ENCODE measurements at places on chromosomes 4 and X. TPM values are rescaled to one million over a fixed set of nuclear protein-coding genes. Genes with fewer than 3 reads are reported as not detected.
A peak's percentile ranks its signal among the peaks of the same experiment; 100 is the strongest.

DNA sequence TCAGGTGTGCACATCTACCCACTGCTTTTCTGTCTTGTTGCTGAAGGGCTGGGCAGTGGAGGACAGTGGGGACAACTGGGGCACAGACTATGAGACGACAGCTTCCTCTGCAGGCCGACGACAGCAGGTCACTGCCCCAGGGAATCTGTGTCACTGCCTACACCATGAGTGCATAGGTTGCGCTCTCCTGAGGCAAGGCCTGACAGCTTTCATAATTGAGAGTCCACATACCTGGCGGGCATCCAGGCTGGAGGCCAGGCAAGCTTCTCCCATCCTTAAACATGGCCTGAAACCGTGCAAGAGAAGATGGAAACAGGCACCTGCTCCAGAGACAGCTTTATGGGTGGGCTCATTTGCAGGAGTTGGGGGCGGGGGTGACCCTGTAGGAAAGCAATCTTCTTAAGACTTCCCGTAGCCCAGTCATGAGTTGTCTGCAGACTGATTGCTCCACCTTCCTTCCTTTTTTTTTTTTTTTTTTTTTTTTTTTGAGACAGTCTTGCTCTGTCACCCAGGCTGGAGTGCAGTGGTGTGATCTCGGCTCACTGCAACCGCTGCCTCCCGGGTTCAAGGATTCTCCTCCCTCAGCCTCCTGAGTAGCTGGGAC, 2.9 kb downstream of the ANOS1 start:
- DNase-seq = no peak

DNA sequence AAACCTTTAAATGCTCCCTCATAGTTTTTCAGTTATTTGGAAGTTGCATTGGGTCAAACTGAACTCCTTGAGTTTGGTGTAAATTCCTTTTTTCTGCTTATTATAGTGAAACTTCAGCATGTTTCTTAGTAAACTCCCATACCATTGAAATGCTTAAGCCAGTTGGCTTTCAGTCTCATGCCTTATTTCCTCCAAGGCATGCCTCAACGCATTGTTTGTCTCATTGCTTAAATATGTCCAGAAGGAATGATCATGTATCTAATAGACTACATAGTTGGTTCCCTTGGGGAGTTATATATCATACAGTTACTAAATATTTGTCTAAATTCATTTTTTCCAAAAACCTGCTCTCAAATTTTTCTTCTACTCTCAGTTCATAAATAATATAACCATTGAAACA, 114.0 kb downstream of the STOX2 start:
- DNase-seq = no peak

DNA sequence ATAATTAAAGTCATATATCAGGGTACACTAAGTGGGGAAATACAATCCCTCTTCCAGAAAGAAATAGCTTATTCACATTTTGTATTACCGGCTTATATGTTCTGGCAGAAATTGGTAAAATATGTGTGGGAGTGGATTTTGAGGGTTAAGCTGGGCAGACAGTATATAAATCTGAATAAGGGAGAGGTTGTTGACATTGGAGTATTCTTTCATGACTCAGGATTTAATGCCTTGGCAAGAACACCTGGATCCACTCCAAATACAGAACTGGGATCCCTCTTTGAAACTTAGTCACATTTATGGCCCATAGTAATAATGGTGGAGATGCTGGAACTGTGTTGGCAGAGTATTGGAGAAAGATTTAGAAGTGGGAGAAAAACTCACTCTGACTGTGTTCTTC, 54.3 kb upstream of the TET2 start:
- DNase-seq = no peak

DNA sequence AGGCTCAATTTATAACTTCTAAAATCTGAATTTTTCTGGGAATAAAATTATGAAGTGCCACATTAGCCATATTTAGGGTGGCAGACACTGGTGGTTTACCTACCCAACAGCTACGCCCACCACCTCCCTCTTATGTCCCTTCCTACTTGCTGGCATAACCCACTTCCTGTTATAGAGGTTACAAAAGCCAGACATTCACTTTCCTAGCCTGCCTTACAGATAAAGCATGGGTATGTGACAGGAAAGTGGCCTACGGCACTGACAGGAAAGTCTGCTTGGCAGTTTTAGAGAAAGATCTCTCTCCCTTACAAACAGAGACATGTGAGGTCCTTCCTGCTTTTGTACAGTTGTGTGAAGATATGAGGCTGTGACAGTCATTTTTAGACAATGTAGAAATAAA, 12.4 kb downstream of the DDX53 start:
- DNase-seq = no peak

GRCh38 chrX:107421337-107421861, 28.1 kb upstream of the FRMPD3 start:
- DNase-seq = no peak

DNA sequence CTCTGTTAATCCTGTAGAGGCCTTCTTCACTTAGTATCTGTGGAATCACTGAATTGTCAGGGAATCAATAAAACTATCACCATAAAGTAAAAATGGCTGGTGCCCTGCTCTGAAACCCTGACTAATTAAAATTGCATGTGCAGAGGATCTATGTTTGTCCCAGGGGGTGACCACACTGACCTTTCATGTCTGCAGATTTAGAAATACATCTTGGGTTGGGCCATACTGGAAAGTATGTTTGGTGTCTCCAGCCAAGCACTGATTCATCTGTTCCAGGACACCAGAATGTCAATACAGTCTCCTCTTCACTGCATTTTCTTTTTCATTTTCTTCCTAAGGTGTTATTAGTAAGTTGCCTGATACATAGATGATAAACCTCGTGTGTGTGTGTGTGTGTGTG, 490.9 kb upstream of the INTU start:
- no peak for DNase-seq

DNA sequence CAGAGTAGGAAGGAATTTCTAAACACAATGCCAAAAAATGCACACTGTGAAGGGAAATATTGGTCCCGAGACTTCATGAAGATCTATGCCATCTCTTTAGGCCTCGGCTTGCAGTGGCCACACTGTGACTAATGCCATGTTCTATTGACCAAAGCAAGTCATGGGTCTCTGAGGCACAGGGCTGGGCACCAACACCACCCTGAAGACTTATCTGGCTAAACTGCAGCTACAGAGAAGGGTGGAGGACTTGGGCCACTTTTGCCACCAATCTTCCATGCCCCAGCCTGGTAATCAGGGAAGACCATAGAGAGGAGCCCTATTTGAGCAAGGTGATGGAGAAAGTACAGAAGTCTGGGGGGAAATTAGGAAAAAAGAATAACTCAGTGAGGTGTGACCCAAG, 42.1 kb downstream of the HMX1 start:
- no peak for DNase-seq

- DNase-seq = no peak
These were observed 183.6 kb downstream of the ENOX2 start for GRCh38 chrX:130719413-130719812.

- DNase-seq = no peak
These were observed 2.7 kb downstream of the GASK1B start for GRCh38 chr4:158169931-158170690.

- DNase-seq = no peak
These were observed 30.4 kb downstream of the CLDN22 start for GRCh38 chr4:183289688-183290087.

GRCh38 chr4:89434364-89434988, 126.9 kb upstream of the GPRIN3 start:
- DNase-seq = no peak

GRCh38 chr4:102339018-102339417, 6.3 kb downstream of the SLC39A8 start:
- DNase-seq = no peak

DNA sequence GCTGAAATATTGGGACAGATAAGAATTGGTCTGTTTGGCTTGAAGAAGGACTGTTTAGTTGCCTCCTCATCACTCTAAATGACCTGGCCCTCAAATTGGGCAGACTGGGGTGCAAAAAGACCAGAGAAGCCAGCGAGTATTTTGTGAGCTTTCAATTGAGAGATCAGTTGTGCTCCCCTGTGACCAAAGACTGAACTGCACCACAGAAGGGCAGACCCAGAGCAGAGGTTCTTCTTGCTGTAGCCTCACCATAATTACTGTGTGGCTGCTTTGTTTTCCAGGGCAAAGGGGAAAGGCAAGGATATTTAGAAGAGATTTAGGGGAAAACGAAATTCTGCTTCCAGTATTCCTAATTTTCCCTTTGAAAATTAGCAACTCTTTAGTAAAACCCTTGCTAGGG, 104.0 kb upstream of the MBNL3 start:
- no peak for DNase-seq

DNA sequence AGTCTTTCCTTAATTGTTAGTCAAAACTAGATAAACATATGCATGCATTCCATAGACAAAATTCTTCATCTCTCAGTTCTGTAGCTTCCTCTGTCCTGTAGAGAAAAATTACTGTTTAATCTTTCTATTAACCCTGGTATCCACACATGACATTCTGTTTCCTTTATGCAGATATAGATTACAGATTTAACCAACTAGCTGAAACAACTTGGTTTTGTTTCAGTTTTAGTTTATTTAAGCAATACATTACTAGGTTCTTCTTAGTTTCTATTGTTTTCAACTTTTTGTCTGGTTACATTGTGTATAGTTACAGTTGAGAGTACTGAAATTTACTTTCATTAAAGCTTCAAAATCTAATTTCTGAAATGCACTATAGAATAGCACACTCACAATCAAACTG, 933.9 kb upstream of the EPHA5 start:
- DNase-seq = no peak

DNA sequence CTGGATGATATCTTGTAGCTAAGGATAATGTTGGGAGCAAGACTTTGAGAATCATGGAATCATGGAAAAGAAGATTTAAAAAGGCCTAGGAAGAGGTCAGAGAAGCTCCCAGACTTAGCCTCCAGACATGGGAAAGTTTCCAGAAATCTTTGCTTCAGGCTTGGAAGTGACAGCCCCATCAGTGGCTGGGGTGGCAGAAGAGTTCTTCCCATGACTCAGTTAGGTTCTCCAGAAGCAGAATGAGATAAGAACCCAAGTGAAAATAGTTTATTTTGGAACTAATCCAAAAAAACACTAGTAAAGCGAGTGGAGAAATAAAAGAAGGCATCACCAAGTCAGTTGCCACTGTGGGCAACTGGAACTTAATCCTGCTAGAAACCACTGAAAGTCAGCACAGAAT, 506.9 kb downstream of the MID1IP1 start:
- DNase-seq = no peak

DNA sequence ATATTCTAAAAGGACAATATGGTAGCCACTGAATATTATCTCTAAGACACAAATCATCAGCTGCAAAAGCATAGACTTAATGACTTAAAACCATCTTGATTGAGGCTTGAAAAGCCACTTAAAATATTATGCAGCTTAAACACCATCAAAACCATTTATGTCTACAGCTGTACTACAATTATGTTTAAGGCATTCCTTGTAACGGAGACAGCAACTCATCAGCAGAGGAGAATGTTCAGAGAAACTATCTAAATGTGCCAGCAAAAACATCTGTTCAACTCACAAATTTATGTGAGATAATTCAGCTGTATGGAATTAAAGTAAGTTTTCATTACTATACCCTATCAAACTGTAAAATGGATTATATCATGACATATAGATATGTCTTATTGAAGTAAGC, 147.9 kb upstream of the CTSO start:
- no peak for DNase-seq

DNA sequence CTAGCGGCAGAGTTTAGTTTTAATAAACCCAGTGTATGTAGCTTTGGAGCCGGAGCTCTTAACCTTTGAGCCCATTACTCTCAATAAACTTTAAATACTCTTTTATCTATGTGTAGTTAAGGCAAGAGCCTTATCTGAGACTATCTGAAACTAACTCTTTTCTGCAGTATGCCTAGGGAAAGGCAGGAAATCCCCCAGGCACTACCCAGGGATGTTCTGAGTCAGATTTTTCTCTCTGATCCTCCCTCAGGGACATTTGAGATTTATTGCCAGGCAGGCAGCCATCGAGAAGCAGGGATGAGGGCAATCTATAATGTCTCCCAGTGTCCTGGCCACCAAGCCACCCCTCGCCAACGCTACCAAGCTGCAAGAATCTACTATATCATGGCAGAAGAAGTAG, 39.1 kb downstream of the HEPH start:
- no peak for DNase-seq

GRCh38 chr4:101199507-101200285, 147.6 kb downstream of the PPP3CA start:
- DNase-seq = no peak

DNA sequence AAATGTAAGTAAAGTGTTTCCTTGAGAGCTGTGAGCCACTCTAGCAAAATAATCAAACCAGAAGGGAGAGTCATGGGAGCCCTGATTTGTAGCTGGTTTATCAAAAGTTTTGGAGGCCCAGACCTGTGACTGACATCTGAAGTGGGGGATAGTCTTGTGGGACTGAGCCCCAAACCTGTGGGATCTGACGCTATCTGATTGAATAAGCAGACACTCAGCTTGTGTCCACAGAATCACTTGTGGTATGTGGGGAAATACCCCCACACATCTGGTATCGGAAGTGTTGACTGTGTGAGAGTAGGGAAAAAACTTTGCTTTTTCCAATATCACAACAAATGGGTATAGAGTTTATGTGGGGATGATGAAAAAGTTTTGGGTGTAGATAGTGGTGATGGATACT, 35.4 kb downstream of the FUNDC1 start:
- no peak for DNase-seq

DNA sequence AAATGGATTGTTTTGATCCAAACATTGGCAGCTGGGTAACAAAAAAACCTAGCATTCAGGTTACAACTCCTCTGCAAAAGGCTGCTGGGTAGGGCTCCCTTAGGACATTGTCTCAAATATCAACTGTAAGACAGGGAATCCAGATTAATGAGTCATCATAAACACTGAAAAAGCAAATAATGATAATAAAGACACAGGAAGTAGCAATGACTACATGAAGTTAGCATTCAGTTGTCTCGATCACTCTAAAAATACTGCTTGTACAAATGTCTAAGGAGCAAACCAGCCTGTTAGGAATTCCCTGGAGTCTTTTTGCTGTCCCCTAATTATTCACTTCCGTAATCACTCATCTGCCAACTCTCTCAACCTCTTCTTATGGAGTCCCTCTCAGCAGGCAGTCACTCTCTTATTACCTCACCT, 259.2 kb downstream of the GPC3 start:
- DNase-seq = no peak

GRCh38 chr4:8840006-8840793, 31.4 kb downstream of the HMX1 start:
- peak; percentile 15 for DNase-seq

- DNase-seq = no peak
These were observed 764.4 kb upstream of the PCDH10 start for GRCh38 chr4:132384709-132385108.

- DNase-seq = no peak
These were observed 213 bp downstream of the NFKB1 start for GRCh38 chr4:102501447-102501696.

DNA sequence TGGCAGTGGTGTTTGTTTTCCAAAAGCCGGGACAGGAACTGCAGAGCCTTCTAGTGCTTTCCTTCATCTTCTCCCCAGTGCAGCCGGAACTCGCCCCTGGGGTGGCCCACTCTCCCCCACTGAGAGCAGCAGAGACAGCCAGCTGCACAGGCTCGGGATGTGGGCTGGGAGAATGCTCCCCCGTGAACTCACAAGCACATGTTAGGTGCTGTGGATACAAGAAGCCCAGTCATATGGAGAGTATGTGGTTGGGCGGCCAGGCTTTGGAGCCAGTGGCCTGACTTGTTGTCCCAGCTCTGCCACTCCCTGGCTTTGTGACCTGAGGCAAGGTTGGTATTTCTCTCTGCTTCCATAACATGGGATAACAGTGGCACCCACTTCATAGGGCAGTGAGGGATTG, 9.4 kb upstream of the KIAA0232 start:
- no peak for DNase-seq

The SPANXD gene
- not detected for total RNA-seq

The SPANXN5 gene
- total RNA-seq = not detected

The GAGE1 gene
- not detected for total RNA-seq

The EFNB1 gene
- total RNA-seq = 14.9 TPM

The HS3ST1 gene
- 0.43 TPM for total RNA-seq

The TCEAL5 gene
- not detected for total RNA-seq
